Activated CD4-positive, alpha-beta T cell treated with anti-CD3 and anti-CD28 coated beads, Interleukin-2, Interleukin-6, amounts not matched to agents 100 ng/mL and 50 ng/mL, durations not matched to agents 16 hours and 8 hours (primary cell): ENCODE measurements at places on chromosomes 2 and 18.
A peak's percentile ranks its signal among the peaks of the same experiment; 100 is the strongest.

DNA sequence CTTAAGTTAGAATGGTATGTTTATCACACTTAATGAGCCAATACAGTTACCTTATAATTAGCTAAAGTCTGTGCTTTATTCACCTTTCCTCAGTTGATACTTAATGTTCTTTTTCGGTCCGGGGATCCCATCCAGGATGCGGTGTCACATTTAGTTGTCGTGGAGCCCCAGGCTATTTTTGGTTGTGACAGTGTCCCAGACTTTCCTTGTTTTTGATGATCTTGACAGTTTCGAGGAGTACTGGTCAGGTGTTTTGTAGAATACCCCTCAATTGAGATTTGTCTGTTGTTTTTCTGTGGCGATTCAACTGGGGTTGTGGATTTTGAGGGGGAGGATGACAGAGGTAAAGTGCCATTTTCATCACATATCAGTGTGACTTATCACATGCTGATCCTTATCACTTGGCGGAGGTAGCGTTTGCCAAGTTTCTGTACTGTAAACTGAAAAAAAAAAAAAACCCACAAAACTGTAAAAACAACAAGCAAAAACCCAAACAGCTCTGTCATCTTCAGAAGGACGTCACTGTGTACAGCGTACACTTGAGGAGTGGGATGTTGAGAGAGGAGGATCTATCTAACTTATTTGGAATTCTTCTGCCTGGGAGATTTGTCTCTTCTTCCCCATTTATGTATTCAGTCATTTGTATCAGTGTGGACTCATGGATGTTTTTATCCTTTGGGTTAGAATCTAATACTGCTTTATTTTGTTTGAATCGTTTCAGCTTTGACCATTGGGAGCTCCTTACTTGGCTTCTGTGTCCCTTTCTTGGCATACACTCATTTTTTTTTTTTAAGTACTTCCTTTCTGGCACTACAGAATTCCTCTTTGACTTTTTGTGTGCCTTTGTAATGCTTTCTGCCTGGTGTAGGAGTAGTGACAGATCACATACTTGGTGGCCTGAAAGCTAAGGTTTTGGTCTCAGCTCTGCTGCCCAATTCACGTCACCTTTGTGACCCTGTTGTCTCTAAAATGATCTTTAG lies 68.1 kb downstream of the FMNL2 start:
- peak; percentile 46 for DNase-seq

GRCh38 chr2:127373362-127374083 lies 14.3 kb downstream of the MAP3K2 start:
- no peak for DNase-seq

DNA sequence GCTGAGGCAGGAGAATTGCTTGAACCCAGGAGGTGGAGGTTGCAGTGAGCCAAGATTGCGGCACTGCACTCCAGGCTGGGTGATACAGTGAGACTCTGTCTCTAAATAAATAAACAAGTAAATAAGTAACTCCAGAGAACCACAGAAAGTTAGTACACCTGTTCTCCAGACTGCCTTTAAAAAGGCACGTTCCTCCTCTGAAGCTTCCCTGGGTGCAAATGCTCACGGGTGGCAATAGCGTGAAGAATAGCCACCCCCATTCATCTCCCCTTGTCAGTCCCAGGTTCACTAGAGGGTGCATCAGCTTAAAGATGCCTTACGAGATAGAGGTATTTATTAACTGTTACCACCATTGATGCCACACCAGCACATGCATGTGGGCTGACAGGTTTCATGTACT lies 64.3 kb upstream of the RTN4 start:
- no peak for DNase-seq

DNA sequence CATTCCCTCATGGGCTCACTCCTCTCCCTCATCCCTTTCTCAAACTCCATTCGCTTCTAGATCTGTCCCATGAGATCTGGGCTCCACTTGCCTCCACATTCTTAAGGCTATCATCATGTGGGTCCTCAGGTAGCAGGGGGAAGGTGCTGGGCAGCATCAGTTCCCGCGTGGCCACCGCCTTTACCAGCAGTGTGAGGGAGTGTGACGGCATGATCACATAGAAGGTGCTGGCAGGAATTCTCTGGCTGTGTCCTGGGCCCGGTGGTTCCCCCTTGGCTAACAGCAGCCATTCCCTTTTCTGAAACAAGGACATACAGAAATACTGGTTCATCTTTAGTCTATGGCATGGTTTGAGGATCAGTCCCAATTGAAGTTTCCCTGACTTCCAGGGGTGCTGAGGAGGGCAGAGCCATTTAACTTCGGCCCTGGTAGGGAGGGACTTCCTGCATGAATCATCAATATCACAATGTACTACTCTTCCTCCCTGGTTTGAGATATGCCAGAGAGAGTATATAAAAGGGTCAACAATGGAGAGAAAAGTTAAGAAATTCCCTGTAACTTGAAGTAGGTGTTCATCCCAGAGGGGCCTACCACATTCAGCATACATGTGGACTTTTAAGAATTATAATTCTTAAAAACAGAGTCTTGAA lies 7.7 kb downstream of the DOK1 start:
- DNase-seq: no peak

GRCh38 chr2:172376505-172377125 lies 50.8 kb upstream of the ITGA6 start:
- DNase-seq: no peak

DNA sequence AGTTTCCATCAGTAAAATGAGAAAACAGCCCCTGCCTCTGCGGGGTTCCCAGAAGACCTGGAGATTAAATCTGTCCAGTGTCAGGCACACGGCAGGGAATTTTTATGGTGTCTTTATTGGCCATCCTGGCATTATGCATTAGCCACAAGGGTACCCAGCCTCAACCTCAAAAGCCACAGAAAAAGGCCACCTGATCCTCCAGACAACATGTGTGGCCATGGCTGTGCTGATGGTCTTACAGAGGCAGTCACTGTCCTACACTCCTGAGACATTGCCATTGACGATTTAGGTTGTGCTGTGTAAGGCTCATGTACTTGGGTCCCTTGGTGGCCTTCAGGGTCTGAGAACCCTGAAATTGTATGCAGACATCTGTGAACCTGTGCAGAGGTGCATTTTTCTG lies 115.6 kb downstream of the SMAD7 start:
- DNase-seq: peak; percentile 17

- DNase-seq: no peak
Observed at GRCh38 chr2:66462501-66462825, 27.5 kb downstream of the MEIS1 start.

DNA sequence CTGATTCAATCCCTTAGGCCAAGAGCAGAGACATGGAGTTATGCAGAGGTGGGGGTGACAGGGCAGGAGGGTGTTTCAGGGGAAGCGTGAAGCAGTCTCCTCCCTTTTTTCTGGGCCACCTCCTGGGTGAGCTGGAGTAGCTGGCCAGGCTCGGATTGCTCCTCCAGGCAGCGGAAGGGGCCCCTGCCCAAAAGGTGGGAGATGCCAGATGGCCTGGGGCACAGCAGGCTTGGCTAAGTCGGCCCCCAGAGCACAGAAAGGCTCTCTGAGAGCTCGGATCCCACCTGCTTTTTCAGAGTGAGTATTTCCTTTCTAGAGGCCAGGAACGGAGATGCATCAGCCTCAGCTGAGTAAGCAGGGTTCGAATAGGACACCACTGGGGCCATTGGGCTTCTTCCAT lies 196.9 kb downstream of the ANKRD30B start:
- no peak for DNase-seq

DNA sequence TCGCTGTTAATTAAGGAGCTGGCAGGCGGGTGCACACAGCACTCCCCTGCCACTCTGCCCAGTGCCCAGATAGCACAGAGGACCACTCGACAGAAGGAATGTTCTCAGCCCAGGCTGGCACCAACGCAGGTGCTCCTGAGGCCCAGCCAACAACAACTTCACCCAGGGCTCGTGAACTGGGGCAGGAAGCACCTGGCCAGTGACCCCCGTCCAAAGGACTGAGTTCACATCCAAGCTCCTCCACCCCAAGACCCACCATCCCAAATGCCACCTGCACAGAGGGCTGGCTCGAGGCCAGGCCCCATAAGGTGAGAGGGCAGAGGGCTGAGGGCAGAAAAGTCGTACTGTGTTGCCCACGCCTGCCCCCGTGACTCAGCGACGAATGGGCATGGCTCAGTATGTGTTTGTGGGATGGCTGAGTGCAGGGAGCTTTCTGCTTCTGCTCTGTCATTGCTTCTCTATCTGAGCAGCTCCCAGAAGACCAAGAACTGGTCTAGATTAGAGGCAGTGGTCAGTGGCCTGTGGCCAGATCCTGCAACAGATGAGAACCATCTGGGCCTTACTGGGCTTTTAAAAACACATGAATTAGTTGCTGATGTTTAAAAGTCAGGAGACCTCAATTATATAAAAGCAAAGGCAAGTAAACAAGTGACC lies 68.4 kb downstream of the POLR1A start:
- DNase-seq: peak; percentile 62

- DNase-seq: no peak
Observed at GRCh38 chr2:55555977-55556376, 36.5 kb downstream of the CFAP36 start.

GRCh38 chr2:154804451-154804850 lies 106.0 kb downstream of the KCNJ3 start:
- DNase-seq: no peak

DNA sequence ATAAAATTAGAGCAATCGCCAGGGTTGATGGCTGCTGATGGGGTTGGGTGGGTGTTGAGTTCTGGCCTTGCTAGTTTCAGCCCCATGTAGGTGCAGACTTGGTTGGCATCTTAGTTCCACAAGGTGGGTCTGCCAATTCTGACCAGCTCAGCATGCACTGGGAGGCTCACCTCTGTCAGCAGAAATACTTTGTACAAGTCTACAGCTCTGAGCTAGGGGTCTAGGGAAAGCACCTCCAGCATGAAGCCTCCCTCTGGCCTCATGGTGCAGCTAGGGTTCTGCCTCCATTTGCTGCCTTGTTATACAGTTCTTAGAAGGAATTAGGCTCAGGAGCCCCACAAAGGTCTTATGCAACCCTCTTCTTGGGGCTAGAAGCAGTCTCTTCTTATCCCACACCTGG lies 278.9 kb upstream of the HDAC4 start:
- DNase-seq: no peak

- DNase-seq: no peak
Observed at GRCh38 chr2:132659331-132659730, 10.7 kb downstream of the LYPD1 start.

GRCh38 chr2:173075056-173075780 lies 428 bp upstream of the MAP3K20 start:
- no peak for DNase-seq

GRCh38 chr2:233402346-233402745 lies 48.1 kb downstream of the DGKD start:
- DNase-seq: no peak

DNA sequence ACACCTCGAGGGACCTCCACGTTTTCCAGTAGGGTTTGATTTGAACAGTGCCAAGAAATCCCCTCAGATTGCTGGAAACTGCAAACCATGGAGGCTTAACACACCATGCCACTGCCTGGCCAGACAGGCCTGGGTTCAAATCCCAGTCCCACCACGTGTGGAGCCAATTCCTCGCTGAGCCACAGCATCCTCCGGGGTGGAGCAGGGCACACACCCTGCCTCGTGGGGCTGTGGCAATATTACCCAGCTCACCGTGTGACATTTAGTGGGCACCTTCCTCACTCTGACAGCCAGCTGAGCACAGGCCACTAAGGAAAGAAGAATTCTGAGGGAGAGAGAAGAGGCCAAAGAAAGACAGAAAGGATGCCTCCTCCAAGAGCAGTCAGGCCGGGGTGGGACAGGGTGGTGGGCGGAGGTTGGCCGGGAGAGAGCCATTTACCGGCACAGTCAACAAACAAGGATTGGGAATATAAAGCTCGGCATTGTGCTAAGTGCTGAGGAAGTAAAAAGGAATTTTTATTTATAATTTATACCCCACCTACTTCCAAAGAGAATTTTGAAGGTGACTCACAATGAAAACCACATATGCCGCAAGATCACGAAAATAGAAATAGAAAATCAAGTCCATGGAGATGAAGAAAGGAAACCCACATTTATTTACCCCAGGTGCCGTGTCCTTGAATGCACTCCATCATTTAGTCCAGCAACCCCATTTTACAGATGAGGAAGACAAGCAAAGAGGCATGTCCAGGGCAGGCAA lies 111.5 kb downstream of the MCFD2 start:
- DNase-seq: no peak

- no peak for DNase-seq
Observed at GRCh38 chr2:112459372-112459771, 22.6 kb upstream of the TTL start.

DNA sequence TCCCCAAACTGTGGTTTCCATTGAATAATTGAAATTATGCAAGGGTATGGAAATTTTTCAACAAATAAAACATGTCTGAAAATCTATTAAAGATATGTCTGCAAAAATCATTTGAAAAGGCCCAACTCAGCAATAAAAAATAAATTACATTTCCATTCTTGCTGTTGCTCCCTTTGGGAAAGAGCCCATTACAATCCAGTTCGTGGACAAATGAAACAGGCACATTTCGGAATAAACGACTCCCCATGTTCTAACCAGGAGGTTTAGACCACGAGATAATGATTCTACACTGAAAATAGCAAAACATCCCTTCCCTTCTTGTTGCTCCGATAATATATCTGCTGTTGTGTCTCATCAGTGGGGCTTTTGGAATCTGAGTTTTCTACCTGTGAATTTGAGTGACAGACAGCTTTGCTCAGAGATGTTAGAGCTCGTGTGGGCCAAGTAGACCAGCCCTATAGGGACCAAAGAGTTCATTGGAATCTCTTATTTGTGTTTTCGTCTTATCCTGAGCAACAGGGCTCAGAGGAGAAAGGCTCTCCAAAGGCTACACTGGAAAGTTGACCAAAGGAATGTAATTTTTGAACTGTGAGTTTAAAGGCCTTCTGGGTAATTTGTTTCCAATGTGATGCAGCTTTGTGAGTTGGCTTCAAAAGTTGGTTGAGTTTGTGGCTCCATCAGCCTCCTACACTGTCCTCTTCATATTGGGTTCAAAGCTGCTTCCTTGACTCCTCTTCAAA lies 119.5 kb downstream of the ACTR3 start:
- no peak for DNase-seq

DNA sequence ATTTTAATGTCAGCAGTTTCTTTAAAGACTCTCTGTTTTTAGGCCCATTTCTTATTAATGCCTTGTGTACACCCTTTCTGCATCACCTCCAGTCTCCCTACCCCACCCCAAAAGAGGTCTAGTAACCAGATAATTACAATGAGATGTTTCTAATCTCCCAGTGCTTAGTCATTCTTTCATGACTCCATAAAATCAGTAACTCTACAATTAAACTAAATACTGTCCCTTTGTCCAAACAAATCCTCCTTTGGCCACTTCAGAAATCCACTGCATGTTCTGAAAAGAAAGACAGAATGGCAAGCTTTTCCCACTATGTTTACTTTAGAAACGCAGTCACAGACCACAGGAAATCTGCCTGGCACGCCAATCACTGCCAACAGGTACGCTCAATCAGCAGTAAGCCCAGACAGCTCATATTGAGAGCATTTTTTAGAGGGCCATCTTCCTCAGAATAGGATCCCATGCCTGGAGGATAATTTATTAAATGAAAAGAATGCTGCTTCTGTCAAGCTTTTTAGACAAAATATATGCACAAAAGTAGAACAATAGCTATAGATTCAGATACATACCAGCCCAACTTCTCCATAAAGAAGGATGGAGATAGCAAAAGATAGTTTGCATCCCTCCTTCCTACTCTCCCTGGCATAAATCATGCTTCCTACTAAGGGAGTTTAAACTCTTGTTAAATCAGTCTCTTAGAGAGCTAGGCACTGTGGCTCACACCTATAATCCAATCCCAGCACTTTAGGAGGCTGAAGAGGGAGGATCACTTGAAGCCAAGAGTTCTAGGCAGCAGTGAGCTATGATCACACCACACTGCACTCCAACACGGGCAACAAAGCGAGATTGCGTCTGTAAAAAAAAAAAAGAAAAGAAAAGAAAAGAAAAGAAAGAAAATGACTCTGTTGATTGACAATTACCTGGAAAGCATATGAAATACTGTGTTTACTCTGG lies 14.6 kb downstream of the CLASP1 start:
- DNase-seq: peak; percentile 46

- DNase-seq: no peak
Observed at GRCh38 chr2:25655316-25655715, 18.1 kb downstream of the DTNB start.
